ENCODE measurements at places on chromosomes 12 and 14.
A peak's percentile ranks its signal among the peaks of the same experiment; 100 is the strongest.

DNA sequence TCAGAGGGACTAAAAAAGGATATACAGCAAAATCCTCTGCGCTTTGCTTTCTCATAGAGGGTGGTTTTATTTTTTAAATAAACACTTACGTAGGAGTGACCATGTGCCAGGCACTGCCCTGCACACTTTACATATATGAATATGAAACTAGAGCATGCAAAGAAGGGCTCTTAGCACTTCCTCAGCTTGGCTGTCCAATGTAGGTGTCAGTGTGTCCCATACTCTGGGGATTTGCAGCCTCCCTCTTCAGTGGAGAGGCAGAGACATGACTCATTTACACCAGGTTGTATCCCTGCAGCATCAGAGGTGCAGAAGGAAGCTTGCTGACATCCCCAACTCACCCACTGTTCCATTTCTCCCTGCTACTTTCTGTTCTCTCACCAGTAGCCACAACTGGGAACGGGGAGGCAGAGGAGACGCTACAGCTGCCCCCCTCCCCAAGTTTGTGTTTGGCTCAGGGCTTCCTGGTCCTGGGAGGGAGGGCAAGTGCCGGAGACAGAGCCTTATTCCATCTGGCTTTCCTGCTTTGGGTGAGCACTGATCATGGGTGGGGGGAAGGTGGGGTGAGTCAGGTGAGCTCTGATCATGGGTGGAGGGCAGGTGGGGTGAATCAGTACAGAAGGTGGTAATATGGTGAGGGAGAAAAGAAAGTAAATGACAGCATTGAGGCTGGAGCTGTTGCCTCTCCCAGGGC lies 4.9 kb upstream of the KRT5 start:
- no peak for DNase-seq

DNA sequence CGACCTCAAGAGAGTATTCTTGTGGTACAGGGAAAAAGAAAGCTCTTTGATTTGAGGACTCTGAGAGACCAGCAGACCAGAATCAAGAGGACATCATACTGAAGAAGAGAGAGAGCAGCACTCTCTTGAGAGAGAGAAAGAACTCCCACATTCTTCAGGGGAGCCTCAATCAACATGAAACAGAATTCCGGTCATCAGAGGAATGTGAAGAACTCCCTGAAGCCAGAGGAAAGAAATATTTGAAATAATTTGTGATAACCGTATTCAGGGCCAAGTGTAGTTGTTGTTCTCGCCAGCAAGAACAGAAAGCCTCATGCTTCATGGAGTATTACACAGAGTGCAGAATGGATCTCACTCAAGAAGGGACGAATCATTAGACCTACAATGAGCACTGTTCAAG lies 363.8 kb upstream of the TMEM132C start:
- DNase-seq, result no peak

GRCh38 chr14:75101491-75101890 lies 25.4 kb downstream of the NEK9 start:
- DNase-seq, result no peak

DNA sequence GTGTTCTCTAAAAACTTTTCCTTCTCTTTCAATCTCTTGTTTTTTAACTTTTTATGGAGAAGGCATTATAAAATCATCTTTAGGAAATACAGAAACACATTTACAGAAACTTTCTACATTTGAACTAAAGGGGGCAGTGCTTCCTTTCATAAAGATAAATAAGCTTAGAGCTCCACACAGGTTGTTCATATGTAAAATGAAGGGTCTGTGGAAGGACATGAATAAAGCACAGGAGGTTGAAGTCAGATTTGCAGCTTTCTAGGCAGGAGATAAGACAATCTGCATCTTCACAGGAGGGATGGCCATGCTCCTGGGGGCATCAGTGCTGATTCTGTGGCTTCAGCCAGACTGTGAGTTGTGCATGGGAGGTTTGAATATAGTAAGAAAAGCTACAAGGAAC lies 426.0 kb downstream of the DAD1 start:
- DNase-seq, result peak; percentile 43

DNA sequence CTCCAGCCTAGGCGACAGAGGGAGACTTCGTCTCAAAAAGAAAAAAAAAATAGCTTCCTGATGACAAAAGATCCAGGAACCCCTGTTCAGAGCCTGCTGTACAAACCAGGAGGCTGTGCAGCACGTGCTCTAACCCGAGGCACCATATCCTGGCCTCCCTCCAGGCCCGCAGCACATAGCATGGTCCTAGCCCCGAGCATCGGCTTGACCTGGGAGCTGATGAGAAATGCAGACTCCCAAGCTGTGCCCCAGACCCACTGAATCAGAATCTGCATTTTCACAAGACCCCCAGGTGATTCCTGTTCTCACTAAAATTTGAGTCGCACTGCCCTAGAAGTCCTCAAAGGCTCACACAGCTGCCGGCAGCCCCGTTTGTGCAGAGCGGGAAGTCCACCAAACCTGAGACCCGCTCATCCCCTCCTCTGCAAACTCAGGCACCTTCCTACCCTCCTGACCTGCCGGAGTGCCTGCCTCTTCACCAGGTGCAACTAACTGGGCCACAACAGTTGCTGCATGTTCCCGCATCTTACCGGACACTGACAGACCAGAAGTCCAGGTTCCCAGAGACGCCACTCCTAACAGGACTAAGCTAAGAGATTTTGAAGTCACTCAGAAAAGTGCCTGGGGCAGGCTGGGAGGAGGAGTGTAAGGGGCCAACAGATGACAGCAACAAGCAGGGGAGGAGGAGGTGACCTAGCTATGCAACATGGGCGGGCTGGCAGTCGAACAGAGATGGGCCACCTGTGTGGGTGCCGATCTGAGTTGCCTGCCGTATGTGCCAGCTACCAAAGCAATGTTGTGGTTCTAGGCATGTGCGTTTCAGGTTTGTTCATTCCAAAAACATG lies 24.0 kb upstream of the RIN3 start:
- DNase-seq, result no peak

GRCh38 chr12:50107416-50108268 lies 3.8 kb downstream of the GPD1 start:
- DNase-seq, result no peak

DNA sequence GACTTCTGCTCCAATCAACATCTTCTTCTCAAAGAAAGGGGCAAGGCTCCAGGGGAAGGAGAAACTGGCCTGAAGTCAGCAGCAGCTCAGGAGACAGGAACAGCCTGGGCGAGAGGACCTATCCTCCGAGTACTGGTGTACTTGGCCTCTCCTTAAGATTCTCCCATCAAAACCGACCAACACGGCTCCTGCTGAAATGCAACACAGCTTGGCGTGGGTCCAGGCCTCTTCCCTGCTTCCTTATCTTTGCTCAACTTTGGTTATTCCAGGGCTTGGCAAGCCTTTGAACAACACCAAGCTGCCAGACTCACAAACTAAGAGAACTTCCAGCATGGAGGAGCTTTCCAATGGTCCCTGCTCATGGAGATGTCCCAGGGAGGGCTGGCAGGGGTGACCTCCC lies 377.4 kb downstream of the BCL11B start:
- DNase-seq, result no peak

DNA sequence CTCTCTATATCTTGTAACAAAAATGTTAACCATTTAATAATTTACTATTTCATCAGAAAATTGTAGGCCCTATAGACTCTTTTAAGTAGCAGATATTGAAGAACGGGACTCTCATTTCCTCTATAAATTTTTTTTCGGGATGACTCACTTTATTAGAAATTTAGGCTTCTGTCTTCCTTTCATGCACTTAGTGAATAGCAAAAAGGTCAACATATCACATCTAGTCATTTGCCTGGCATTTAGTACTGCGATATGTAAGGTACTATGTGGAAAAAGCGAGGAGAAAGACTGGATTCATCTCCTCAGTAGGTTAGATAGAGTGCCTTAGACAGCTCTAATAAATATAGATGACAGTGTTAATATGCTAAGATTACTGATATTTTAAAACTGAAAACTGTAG lies 166.3 kb upstream of the PTPRQ start:
- no peak for DNase-seq

GRCh38 chr12:113235976-113236375 lies 14.7 kb downstream of the TPCN1 start:
- DNase-seq, result no peak

- no peak for DNase-seq
Measured at GRCh38 chr14:60188696-60189095, 23.5 kb upstream of the DHRS7 start.

GRCh38 chr14:30054201-30054600 lies 126.6 kb upstream of the PRKD1 start:
- no peak for DNase-seq

- no peak for DNase-seq
Measured at GRCh38 chr12:19373586-19373985, 65.7 kb upstream of the AEBP2 start.

DNA sequence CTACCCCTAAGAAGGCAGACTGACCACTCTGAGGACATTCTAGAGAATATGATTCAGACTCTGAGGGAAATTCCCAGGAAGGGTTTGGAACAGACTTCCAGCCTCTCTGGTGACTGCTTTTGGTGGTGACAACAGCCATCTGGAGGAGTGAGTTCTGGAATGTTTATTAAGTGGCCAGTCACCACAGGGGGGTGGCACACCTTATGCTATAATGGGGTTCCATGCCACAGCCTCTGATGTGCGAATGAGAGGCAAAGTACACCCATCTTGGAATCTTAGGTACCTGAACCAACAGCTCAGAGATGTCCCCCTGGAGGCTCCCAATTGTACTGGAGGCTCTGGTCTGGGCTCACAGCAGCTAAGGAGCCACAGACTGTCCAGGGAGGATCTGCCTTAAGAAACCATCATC lies 9.5 kb upstream of the TINF2 start:
- no peak for DNase-seq

GRCh38 chr14:67982711-67983608 lies 163.4 kb downstream of the RAD51B start:
- no peak for DNase-seq

DNA sequence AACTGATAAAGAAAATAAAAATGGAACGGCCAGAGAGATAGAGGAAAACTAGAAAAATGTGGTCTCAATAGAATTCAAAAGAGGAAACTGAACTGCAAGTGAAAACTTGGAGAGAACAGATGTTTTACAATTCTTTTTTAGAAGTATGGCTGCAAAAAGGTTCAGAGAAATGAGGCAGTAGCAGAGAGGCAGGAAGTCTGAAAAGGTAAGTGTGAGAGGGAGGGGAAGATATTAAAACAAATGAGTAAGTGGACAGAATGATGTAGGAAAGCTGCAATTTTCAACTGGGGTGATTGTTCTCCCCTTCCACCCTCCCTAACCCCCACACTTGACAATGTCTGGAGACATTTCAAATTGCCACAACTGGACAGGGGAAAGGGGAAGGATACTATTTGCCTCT lies 12.9 kb downstream of the BTBD7 start:
- DNase-seq, result no peak

- no peak for DNase-seq
Measured at GRCh38 chr14:86331341-86331740, 801.4 kb downstream of the FLRT2 start.

DNA sequence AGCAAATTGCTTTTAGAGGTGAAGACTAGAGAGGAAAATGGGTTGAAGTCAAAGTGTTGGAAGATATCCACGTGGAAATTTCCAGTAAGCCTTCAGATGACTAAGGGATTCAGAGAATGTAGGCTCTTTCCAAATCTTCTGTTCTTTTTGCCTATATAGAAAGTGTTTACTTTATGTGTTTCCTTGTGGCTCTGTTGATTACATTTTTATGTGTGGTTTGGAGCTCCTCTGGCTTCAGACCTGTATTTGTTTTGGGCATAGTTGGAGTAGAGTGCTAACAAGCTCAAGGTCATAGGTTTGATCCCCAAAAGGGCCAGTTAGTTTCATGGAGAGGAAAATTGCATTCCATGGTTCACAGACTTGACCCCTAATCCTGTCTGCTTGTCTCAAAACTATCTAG lies 91.9 kb downstream of the IGF1 start:
- DNase-seq, result peak; percentile 54

DNA sequence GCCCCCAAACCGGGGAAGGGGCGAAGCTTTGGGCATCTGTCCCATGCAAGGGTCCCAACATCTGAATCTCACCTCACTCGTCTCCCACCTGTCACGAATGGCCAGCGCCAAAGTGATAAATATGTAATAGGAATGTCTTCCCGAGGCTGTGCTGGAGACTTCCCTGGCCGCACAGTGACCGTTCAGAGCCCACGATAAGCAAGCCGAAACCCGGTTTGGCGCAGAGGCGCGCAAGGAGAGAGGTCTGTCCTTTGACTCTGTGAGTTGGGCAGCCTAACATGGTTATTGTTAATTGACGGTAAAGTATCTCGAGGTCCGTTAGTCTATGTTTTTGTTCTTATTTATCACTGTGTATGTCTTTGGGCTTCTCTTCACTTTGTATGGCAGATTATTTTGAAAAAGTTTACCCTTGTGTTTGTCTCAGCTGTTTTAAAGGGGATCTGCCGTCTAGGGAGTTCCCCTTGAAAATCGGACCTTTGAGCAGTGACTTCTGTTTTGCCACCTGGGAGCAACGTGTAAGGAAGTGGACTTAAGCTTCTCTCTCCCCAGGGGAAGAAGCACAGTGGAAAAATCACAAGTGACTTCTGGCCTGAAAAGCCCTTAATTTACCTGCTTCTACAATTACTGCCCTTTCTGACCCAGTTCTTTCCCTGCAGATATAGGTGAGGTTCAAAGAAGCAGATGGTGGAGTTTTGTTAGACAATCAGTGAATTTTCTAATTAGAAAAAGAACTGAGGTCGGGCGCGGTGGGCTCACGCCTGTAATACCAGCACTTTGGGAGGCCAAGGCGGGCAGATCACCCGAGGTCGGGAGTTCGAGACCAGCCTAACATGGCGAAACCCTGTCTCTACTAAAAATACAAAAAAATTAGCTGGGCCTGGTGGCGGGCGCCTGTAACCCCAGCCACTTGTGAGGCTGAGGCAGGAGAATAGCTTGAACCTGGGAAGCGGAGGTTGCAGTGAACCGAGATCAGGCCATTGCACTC lies 1.1 kb upstream of the TM9SF1 start:
- DNase-seq, result peak; percentile 67

DNA sequence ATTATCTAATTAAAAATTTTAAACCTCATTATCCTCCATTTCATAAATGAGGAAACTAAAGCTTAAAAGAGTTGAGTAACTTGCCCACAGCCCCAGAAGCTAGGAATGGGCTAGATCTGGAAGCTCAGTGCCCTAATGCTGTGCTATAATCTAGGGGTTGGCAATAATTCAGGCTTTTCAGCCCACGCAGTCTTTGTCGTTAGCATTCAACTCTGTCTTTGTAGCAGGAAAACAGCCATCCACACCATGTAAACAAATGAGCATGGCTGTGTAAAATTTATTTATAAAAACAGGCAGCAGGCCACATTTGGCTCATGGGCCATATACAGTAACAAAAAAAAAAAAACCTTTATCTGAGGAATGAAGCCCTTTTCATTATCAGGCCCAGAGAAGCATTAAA lies 92.4 kb upstream of the OVCH1 start:
- no peak for DNase-seq
